Right forelimb (tissue), 1 donor: ENCODE measurements at places on chromosomes 7 and 10.

GRCh38 chr7:25261545-25262140, 33.4 kb upstream of the NPVF start:
- DNase-seq: no peak

- DNase-seq: no peak
Measured at GRCh38 chr10:5983774-5984173, 6.4 kb upstream of the IL15RA start.

DNA sequence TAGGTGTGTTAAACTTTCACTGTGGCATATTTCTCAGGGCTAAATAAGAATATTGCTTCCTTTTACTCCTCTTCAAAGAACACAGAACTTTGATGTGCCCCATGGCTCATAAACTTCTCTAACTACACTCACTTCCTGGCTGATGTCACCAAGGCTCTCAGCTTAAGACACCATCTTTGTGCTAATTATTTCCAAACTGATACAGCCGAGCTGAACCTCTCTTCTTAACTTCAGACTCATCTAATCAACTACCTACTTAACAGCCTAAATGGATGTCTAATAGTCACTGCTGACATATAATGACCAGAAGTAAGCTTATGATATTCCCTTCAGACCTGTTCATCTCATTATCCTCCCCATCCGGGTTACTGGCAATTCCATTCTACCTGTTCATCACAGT, 3.6 kb downstream of the C10orf67 start:
- DNase-seq: no peak

DNA sequence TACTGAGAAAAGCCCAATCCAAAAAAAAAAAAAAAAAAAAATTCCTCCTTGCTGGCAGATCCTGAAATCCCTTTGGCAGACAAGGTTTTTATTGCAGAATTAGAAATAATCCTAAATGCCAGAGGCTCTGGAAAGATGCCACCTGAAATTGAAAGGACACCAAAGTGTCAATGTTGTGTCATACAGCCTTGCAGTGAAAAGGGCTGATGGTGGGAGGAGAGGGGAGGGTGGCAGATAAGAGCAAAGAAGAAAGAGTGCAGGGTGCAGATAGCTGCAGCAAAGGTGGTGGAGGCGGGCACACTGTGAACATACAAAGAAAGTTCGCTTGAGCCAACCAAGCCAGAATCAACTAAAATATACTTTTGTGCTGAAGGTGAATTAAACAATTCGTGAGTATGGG, 8.2 kb upstream of the OPTN start:
- no peak for DNase-seq

- DNase-seq: no peak
Measured at GRCh38 chr7:105792488-105793370, 83.7 kb downstream of the ATXN7L1 start.

GRCh38 chr10:125611216-125611615, 71.7 kb downstream of the TEX36 start:
- no peak for DNase-seq

DNA sequence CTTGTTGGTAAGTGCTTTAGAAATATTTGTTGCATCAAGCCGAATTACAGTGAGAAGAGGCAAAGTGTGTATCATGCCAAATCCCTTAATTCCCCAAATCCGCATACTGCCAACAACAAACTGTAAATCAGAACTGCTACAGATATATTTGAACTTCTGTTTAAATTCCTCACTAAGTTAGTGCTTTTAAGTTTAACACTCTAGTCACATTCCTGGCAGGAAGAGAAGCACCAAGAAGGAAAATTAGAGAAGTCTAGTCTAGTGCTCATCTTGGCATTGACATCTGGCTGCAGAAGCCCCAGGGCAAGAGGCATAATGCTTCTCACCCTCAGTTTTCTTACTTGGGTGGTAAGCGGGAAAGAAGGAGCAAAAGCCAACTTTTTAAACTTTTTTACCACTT, 343.5 kb downstream of the GPR37 start:
- DNase-seq: no peak

DNA sequence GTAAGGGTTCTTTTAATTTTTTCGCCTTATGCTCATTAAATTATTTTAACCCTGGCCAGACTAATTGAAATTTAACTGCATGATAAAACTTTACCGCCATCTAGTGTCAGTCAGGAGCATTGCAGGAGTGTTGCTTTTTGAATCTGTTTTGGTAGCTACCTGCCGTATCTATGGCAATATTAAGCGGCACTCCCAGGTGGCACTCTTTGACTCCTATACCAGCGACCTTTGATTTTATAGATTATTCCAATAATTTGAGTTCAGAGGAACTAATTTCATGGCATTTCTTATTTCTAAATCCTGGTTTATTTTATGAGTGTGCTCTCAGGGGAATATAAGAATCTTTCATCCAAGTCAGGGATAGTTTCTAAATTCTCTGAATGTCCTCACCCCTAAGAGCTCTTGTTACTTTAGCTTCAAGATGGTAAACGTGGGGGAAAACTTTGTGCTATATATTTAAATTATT, 198.9 kb downstream of the REEP3 start:
- DNase-seq: no peak
